ENCODE measurements at places on chromosomes 1 and 21.

DNA sequence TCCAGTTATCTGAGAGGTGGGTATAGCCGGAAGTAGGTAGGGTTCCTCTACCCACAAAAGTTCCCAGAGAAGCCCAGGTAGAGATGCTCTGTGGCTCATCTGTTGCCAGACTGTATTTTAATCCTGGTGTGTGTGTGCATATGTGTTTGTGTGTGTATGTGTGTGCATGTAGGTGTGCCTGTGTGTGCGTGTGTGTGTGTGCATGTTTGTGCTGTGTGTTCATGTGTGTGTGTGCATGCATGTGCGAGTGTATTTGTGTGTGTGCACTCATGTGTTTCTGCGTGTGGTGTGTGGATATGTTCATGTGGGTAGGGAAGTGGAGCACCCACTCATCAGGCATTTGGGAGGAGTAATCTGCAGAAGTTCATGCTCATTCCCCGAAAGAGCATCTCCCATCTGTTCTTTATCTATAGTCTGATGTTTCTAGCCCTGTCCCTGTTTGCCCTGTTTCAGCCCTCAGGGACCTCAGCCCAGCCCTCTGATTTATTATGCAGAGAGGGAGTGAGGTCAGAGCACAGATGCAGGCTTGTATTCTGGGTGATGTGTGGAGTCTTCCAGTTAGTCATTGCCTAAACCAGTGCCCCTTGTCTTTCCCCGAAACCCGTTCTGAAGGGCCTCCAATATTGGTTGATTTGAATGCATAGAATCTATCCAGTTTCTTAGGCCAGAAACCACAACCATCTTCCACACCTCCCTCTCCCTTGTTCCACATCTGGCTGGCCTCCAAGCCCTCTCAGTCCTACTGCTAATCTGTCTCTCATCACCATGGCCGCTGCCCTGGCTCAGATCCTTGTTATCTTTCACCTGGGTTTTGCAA is 69.1 kb downstream of the DISC1 start:
- no peak for DNase-seq

- no peak for DNase-seq
Measured at GRCh38 chr21:34181431-34182039, 108.2 kb downstream of the MRPS6 start.

- no peak for DNase-seq
Measured at GRCh38 chr1:158180741-158181576, at the start of gene CD1D. TSS of gene CD1D (plus strand) at chr1:158180895. CDS start at chr1:158181102, 207 bp downstream.

- DNase-seq: no peak
Measured at GRCh38 chr1:964691-965525, 1.4 kb upstream of the PLEKHN1 start.

DNA sequence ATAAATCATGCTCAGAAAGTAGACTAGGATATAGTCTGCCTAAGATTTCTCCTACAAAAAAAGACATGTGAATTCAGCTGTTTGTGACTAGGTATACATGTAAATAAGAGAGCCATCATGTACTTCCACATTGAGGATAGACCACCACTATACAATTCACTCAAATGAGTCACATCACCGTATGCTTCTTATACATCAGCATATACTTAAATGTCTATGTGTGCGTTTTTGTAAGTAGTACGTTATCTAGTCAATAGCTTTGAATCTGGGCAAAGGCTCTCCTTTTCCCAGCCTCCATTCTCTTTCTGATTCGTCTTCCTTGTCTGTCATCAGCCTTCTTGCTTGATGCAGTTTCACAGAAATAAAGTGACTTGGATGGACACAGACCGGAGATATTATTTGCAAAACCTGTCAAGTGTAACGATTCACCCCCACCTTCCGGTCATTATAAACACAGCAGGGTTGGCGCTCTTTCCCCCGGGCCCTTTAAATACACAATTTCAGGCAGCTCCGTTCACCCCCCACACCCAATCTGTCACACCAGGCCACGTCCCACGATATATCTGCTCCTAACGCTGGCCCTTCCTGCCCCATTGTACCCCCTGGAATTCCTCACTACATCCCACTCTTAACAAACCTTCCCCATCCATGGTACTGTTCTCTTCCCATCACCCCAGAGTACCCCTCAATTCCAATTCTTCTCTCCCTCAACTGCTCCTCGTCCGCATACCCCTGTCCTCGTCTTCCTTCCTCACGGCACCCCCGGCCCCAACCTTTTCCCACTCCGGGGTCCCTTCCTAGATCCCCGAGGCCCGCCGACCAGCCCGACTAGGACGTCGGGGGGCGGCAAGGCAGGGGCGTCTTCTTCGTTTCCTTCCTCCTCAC is 636 bp downstream of the VAMP4 start:
- peak; percentile 52 for DNase-seq

DNA sequence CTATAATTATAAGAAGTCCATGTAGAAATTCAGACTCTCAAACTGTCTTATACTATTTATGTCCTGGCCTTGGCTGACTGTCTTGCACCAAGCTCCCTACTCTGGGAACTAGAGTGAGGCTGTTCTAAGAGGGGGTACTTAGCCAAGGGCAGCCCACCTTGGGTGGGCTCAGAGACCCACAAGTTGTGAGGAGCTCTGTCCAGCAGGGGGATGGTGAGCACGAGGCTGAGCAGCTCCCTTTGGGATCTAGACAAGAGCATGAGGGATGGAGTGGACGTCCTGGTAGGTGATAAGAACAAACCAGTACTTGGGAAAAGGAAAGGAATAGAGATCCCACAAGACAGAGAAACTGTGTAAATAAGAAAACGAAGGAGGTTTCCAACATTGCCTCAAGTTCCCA is 127.1 kb upstream of the SLC44A3 start:
- DNase-seq: no peak

DNA sequence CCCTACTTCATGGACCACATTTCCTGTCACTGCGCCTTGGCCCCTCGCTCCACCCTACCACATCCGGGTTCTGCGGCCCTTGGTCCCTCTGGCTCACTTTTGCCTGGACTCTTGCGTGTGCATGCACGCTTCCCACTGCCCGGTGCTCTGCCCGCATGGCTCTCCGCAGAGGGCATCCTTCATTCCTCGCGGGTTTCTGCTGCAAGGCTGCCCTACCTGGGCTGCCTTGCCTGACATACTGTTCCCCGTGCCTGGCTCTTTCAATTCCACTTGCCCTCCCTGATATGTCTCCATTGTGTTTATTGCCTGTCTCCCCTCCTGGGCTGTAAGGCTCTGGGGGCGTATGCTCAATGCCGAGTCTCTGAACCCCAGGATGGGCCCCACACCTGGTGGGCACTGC is 26.4 kb downstream of the MX2 start:
- DNase-seq: no peak

GRCh38 chr1:163029901-163030300 is 39.3 kb upstream of the RGS4 start:
- no peak for DNase-seq

DNA sequence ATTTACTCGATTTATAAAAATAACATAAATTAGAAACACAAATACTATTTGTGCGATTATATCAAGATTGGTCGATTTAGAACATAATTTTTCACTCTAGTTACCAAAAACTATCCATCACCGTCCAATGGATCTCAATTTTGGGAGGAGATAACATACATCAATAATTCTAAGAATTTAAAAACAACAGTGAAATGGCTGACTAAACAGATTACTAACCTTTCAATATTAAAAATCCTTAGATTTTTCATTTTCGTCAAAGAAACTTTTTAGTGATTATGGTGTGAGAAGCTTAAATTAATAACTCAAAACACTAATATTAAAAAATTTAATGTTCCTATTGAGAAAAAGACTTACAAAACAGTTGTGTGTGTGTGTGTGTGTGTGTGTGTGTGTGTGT is 75.1 kb upstream of the RBM34 start:
- no peak for DNase-seq

DNA sequence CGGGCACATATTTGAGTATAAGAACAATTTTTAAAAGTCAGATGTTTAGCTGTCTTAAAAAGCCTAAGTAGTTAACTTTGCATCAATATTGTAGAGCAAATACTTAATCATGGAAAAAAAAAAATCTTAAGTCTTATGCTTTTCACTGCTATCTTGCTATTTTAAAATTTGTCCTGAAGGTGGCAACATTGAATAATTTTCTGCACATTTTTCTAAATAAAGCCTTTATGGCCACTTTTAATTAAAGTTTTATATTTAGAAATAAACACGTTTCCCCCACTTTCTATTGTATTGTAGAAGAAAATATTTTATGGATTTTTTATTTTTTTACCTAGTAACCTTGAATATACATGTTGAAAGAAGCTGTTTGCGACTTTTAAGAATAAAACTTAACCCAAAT is 198.8 kb downstream of the AMY1C start:
- no peak for DNase-seq

Measured in CMK (cell line).